Retinal pigment epithelial cell (primary cell): ENCODE measurements at places on chromosomes 6 and 20.

GRCh38 chr6:26457264-26457805, 420 bp upstream of the BTN2A1 start:
- DNase-seq = no peak

GRCh38 chr20:23629017-23629541, 8.7 kb downstream of the CST3 start:
- DNase-seq = peak; percentile 77

DNA sequence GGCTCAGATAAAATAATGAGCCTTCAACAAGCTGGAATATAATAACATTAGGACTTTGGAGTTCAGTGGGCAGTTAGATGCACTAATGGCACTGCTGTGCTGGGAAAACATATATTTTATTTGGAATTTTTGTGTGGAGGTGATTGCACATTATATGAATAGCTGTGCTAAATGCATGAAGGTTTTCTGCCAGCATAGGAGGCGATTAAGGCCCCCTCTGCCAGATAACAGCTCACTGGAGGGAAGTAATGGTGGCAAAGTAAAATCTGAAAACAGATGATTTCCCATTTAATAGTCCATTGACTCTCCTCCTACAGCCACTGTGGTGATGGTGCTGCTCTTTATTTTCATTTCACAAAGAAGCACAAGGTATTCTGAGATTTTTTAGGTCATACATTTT, 326.0 kb downstream of the GRIK2 start:
- no peak for DNase-seq

DNA sequence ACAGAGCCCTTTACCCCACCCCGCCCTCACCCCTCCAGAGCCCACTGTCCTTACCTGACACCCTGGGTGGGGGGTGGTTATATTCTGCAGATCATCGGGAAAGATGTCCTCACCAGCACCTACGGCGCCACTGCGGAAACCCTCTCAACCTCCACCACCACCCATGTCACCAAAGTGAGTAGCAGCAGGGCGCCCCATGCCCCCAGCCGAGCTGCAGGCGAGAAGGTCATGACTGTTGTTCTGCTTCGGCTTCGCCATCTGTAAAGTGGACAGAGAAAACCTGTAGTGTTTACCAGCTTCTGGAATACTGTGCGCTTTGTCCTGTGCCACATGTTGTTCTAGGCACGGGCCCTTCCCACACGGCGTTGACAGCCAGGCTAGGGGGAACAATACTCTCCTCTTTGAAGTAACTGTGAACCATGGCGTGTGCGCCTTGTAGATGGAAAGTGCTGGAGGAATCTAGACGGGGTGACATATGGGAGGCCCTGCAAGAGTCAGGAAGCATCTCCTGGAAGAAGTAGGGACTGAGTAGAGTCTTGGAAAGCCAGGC, 16.5 kb upstream of the AAR2 start:
- DNase-seq = no peak

DNA sequence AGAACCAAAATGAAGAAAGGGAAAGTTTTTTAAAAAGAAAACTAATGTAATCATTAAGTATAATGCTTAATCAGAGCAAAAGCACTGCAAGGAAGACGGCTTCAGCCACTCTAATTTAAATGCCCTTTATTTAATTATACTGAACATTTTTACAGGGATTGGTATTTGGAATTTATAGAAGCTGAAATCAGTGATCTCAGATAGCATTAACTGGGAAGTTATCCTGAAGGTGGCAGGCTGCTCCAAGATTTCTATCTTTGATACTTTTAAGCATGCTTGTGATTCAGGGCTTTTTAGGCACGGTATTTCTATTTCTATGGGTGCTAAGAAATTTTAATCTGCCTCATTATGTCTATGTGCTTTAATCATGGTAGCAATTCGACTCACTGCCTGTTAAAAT, 1.3 kb upstream of the NDUFAF4 start:
- DNase-seq = no peak

DNA sequence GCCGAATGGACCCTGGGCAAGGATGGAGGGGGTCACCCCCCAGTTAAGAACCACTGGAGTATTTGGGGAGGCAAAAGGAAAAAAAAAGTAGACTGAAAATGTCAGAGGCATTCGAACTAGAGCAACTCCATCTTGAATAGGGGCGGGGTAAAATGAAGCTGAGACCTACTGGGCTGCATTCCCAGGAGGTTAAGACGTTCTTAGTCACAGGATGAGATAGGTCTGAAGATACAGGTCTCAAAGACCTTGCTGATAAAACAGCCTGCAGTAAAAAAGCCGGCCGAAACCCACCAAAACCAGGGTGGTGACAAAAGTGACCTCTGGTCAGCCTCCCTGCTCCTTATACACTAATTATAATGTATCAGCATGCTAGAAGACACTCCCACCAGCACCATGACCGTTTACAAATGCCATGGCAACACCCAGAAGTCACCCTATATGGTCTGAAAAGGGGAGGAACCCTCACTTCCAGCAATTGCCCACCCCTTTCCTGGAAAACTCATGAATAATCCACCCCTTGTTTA, 70.4 kb upstream of the KCNG1 start:
- DNase-seq = no peak

GRCh38 chr20:33251496-33251895, 15.7 kb downstream of the BPIFA1 start:
- no peak for DNase-seq

DNA sequence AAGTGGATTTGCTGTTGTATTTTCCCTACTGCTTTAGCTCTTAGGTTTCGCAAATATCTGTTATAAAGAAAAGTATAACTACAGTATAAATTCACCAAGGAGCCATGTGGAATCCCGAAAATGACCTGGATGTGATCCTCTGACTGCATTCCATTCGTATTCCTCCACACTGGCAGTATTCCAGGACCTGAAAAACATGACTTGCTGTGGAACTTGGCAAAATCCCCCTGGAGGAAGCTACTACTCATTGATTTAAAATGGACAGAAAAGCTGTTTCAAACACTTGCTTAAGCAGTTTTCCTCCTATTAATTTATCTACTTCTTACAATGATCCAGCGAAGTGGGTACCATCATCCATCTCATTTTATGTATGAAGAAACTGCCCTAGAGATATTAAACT, 13.3 kb upstream of the ENPP5 start:
- peak; percentile 83 for DNase-seq

- DNase-seq = no peak
Observed at GRCh38 chr20:46641424-46641823, 9.8 kb downstream of the SLC13A3 start.

- no peak for DNase-seq
Observed at GRCh38 chr6:10838794-10839333, 525 bp upstream of the MAK start.
